ENCODE measurements at places on chromosomes 11 and 22. TPM values are rescaled to one million over a fixed set of nuclear protein-coding genes. Genes with fewer than 3 reads are reported as not detected.

The SCGB1C1 gene
- not detected for total RNA-seq

The KRTAP5-8 gene
- 0.36 TPM for total RNA-seq

The CCDC15 gene
- 2.1 TPM for total RNA-seq

The KIAA1671 gene
- total RNA-seq: 18.3 TPM

The BIRC3 gene
- total RNA-seq: 1.8 TPM

The DMC1 gene
- 3.3 TPM for total RNA-seq

The APOC3 gene
- not detected for total RNA-seq

The SPON1 gene
- 0.72 TPM for total RNA-seq

The CHADL gene
- 1.2 TPM for total RNA-seq

The SPDYC gene
- not detected for total RNA-seq

The VSIG2 gene
- not detected for total RNA-seq

The TTC17 gene
- 88.7 TPM for total RNA-seq

The KLHL35 gene
- 4.3 TPM for total RNA-seq

The C11orf91 gene
- not detected for total RNA-seq
